ENCODE measurements at places on chromosomes 11 and 22.

GRCh38 chr11:67464411-67465188 lies 4.5 kb downstream of the TMEM134 start:
- peak; percentile 91 for DNase-seq

- DNase-seq: no peak
These were observed 264.0 kb upstream of the ANO5 start for GRCh38 chr11:21928847-21929246.

GRCh38 chr22:38406617-38407016 lies 48.4 kb downstream of the KCNJ4 start:
- no peak for DNase-seq

- no peak for DNase-seq
These were observed 13.0 kb downstream of the OR52K1 start for GRCh38 chr11:4495487-4495886.

DNA sequence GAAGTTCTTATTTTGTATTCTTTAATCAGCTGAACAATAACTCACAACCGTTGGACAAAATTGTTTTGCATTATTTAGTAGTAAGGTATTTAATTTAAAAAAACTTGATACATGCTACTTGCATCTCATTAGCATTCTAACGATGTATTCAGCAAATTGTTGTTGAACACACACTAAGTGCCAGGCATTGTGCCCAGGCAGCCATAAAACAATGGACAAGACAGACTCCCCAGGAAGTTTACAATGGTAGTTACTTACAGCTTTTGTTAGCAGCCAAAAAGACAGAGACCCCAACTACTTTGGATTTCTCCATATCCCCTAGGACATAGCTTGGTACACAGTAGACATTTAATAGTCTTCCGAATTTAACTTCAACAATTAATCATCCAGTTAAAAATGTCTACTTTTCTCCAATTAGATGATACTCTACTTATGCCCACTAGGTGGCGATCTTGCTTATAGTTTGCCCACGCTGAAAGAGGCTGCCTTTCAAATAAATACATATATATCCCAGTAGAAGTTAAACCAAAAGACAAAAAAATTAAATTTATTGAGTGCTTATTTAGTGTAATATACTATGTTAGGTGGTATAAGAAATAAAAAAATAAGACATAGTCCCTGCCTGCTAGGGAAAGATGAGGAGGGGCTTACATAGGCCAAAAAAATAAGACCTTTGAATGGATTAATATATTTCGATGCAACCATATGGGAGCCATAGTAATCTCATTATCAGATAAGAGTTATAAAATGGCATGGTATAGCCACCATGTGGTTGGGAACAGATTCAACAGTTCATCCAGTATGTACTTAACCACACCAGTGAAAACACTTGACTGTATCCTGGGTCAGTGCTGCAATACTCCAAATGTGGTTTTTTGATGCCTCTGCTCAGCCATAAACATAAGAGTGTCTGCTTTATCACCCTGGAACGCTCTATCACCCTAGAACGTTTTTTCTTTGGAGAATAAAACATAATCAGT lies 2.0 kb upstream of the FJX1 start:
- no peak for DNase-seq

DNA sequence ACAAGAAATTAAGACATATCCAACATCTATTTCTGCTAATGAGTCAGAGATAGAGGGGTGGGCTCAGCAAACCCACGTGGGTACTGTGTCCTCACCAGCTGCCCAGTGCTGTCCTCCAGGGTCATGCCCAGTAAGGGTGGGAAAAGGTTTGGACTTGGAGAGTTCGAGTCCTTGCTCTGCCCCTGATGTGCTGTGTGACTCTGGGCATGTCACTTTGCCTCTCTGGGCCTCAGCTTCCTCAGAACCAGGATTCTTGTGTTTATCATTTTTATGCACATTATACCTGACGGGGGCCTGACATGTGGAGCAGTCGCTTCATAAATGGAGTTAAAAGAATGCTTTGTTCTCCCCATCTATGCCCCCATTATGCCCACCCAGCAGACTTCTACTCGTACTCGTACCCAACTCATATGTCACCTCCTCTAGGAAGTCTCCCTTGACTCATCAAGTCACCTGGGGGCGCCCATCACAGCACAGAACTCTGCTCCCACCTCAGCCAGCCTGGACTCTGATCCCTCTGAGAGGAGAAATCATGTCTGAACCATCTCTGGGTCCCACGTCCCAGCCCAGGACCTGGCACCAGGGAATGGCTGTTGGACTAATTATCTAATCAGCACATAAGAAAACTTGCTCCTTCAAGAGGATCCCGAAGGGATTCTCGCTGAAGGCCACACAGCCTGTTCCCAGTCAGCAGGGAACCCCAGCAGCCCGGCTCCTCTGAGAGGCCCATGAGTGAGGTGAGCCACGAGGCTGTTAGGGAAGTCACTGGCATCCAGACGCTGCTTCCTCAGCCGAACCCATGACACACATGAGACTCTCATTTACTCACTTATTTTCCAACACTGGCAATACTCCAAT lies 38.7 kb upstream of the TSKU start:
- no peak for DNase-seq

GRCh38 chr22:19854778-19855503 lies at the start of the genes GNB1L and RTL10:
GNB1L (minus strand) TSS chr22:19854874; CDS start chr22:19821355, 33,519 bp downstream.
RTL10 (minus strand) TSS chr22:19854874; CDS start chr22:19852261, 2,613 bp downstream.
- peak; percentile 98 for DNase-seq

DNA sequence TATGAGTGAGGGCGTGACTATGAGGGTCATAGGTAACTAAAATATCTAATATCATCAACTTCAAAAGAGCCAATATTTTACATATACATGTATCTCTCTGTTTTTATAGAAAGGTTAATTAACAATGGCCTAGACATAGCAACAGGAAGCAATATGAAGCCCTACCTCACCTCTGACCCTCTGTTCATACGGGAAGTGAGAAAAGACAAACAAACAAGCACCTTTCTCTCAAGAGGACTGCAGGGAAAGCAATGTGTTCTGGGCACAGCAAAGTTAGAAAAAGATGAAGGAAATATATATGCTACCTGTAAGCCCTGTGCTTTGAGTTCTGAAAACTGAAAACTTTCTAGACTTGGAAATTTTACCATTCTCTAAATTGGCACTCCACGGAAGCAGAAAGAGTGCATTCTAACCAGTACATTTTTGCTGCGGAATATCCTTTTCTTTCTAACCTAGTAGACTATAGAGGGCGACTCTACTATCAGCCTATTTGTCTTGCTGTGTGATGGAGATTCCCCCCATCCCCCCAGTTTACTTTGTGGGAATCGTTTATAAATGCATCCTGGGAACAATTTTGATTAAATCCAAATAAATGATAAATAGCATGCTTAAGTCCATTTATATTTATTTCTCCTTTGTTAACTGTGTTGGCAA lies 830.4 kb upstream of the FAT3 start:
- DNase-seq: no peak

GRCh38 chr11:74770456-74770855 lies 21.8 kb downstream of the RNF169 start:
- DNase-seq: no peak

GRCh38 chr11:27497284-27497866 lies 9.2 kb downstream of the LIN7C start:
- DNase-seq: no peak

DNA sequence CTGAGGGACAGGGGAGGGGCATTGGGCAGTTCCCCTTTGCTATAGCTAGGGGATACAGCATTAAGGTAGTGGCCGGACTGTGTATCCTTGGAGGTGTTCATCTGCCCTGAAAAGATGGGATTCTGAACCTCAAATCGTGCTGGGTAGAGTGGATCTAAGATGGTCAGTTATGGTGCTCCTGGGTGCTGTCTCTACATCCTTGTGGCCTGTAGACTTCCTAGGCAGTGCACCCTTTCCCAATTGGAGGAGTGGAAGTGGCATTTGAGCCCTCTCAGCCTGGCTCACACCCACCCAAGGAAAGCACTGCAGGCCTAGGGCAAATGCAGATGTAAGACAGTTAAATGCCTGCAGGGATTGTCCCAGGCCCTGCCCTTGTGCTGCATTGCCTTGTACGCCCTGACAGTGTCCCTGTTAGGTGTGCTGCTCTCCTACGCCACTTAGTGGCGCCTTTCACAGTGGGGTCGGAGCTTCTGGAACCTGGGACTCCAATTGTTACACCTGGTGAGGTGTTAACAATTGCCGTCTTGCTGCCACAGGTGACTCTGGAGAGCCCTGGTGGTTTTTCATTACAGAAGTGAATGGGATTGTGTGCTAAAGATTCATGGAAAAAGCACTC lies 35.0 kb downstream of the PPFIBP2 start:
- peak; percentile 55 for DNase-seq

DNA sequence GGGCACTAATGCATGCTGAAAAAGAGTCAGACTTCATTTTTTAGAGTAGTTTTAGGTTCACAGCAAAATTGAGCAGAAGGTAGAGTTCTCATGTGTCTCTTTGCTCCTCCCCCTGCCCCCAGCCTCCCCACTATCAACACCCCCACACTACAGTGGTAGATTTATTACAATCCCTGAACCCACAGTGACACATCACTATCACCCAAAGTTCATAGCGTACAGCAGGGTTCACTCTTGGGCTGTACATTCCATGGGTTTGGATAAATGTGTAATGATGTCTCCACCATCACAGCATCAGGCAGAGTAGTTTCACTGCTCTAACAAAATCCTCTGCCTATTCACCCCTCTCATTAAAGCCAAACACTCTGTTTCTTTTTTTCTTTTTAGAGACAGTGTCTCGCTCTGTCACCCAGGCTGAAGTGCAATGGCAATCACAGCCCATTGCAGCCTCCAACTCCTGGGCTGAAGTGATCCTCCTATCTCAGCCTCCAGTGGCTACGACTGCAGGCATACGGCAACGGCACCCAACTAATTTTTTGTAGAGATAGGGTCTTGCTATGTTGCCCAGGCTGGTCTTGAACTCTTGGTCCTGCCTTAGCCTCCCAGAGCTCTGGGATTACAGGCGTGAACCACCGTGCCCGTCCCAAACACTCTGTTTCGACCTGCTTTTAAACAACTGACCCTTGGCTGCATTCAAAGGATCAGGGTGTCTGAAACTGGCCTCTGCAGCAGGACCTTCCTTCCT lies 4.1 kb downstream of the BEST1 start:
- no peak for DNase-seq

GRCh38 chr22:50325444-50326224 lies 1.2 kb downstream of the DENND6B start:
- no peak for DNase-seq

- DNase-seq: no peak
These were observed 84.3 kb downstream of the GDPD4 start for GRCh38 chr11:77217156-77217555.

DNA sequence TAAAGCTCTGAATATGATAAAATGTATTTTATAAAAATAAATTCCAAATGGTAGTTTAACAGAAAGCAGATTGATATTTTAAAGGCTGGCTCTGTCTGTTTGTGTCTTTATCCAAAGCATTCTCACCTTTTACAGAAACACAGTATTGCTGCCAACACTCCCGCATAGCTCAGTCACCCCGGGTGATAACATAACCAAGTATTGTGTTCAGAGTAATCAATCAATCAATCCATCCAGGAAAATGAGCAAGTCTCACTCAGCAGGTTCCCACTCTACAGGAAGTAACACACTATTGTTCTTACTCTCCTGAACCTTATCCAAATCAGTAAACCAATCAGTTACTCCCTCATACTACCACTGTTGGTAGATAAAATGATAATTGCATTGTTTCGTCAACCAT lies 203.4 kb downstream of the LRRC4C start:
- no peak for DNase-seq

DNA sequence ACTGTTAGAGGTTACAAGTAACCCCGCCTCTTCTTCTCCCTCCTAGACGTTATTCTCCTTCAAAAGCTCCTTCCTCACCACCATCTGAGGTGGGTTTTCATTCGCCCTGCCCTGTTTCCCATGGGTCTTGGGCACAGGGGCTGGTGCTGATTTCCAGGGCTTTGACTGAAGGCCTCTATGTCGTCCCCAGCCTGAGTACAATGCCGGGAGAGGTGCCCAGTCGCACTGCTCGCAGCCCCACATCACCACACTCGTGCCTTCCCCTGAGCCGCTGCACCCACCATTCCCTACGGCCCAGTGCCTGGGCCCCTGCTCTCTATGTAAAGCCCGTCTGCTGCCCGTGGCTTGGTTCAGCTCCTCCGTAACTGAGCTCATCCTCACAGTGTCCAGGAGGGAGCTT lies 169.8 kb downstream of the DSCAML1 start:
- DNase-seq: no peak

DNA sequence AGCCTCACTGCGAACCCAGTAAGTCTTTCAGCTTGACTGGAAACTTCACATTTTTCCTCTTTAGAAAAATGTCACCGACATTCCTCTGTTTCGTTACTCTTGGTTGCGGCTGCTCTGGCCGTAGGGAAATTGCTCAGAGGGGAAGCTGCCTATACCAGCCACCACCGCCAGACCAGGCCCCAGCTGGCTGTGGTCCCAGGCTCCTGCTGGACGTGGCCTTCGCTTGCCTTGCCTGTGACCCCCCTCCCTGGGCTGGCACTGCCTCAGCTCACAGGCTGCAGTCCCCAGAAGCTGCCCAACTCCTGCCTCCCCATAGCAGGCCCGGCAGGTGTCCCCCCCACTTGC lies 197.8 kb downstream of the MN1 start:
- DNase-seq: peak; percentile 88

DNA sequence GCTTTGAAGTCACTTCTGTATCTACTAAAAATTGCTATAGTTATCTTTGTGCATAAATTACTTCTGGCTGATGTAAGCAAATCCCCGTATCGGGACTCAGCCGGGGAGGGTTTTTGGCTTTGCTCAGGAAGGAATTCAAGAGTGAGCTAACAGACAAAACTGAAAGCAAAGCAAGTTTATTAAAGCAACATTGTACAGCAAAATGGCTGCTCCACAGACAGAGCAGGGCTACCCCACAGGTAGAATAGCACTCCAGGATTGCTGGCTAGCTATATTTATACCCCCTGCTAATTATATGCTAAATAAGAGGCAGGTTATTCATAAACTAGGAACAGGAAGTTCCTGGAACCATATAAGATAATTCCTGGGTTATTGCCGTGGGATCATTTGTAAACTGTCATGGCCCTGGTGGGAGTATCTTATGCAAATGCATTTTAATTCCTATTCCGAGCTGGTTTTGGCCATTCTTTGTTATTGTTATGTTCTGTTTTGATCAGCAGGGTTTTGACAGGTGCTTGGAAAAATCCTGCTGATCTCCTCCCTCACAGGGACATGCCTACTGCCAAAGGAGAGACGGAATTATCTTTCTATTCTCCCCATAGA lies 15.2 kb downstream of the MIF start:
- DNase-seq: no peak

DNA sequence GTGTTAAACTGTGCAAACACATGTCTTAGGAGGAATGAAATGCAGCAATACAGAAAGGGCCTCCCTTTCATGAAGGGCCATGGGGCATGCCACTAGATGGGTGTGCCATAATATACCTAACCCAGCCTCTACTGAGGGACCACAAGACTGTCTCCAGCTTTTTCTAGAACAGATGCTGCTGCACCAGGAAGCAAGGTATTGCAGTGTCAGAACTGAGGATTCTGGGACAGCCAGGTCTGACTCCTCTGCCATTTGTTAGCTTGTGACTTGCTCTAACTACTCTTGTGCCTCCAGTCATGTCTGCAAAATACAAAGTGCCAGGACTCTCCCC lies 53.2 kb downstream of the HIRA start:
- DNase-seq: no peak

- no peak for DNase-seq
These were observed 12.6 kb downstream of the ZNF143 start for GRCh38 chr11:9473408-9473807.

- DNase-seq: peak; percentile 60
These were observed at the start of gene USH1C for GRCh38 chr11:17544181-17544622. USH1C (minus strand) TSS chr11:17544416; CDS start chr11:17544307, 109 bp downstream.

GRCh38 chr22:36409911-36410756 lies 22.4 kb upstream of the MYH9 start:
- peak; percentile 100 for DNase-seq
